ENCODE measurements at places on chromosomes 16 and 17. TPM values are rescaled to one million over a fixed set of nuclear protein-coding genes. Genes with fewer than 3 reads are reported as not detected.

DNA sequence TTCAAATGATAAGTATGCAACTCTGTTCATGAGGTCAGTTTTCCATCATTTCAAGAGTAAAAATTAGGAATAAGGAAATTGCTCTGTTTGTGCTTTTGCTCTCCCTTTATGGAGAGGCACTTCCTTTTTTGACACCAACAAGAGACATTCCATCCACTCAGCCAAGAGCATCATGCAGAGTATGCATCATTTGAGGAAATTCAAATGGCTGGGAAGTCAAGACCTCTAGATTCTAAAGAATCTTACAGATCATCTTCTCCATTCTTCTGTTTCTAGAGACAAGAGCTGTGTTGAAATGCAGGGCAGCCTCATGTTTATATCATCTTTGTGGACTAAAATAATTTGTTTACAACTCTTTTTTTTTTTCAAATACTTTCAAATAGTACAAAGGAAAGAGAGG is 669.4 kb downstream of the CDH11 start:
- no peak overlapping the region for H3K4me3 ChIP-seq
- H3K27me3 ChIP-seq: no peaks in the 10 kb centered on the region
- H3K27ac ChIP-seq: no peak overlapping the region
- peaks cover 59% of the 10 kb centered on the region for H3K4me1 ChIP-seq

- peaks cover 7% of the 10 kb centered on the region for H3K4me1 ChIP-seq
- H3K36me3 ChIP-seq: peaks cover 9% of the 10 kb centered on the region
- DNase-seq: no peak
These were observed 62.3 kb downstream of the PHKB start for GRCh38 chr16:47523342-47524006.

DNA sequence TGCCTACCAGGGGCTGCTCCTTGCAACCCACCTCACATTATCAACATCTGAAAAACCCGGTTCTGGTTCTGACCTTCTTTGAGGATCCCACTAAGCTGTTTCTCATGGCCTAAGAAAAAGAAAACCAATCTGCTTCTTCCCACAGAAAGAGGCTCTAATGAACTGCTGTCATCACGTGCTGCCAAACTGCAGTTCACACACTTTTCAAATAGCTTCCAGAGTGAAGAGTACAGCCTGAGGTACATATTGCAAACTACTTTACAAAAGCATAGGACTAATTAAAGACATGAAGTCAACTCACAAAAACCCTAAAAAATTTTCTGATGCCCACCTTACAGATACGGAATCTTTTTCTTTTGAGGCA is 36.7 kb downstream of the SMG6 start:
- H3K4me3 ChIP-seq: no peak overlapping the region
- no peak overlapping the region for H3K27ac ChIP-seq
- peaks cover 33% of the 10 kb centered on the region for H3K4me1 ChIP-seq
- H3K36me3 ChIP-seq: peaks cover 12% of the 10 kb centered on the region
- no peaks in the 10 kb centered on the region for H3K27me3 ChIP-seq
- DNase-seq: no peak

DNA sequence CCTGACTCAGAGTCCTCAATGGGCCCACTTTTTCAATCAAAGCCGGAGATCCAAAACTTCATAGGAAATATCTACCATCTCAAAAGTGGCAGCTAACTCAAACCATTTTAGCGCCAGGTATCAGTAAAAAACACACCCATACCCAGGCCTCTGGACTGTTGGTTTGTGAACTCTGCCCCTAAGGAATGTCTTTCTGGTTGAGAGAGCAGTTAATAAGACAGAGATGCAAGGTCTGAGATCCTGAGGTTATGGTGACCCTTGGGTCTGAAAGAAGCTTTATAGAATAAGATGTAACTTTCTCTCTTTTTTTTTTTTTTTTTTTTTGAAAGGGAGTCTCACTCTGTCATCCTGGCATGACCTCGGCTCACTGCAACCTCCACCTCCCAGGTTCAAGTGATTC is 350.5 kb downstream of the SOX9 start:
- peaks cover 1% of the 10 kb centered on the region for H3K27me3 ChIP-seq
- H3K27ac ChIP-seq: no peak overlapping the region
- H3K4me1 ChIP-seq: peaks cover 5% of the 10 kb centered on the region

- H3K4me3 ChIP-seq: no peak overlapping the region
- no peak overlapping the region for H3K27ac ChIP-seq
- no peaks in the 10 kb centered on the region for H3K4me1 ChIP-seq
- H3K27me3 ChIP-seq: no peaks in the 10 kb centered on the region
- DNase-seq: no peak
These were observed 177.2 kb downstream of the CDH8 start for GRCh38 chr16:61858988-61859387.

GRCh38 chr17:50114849-50115357 is 15.1 kb downstream of the SAMD14 start:
- H3K27me3 ChIP-seq: peaks cover 14% of the 10 kb centered on the region
- peaks cover 6% of the 10 kb centered on the region for H3K4me1 ChIP-seq
- H3K4me3 ChIP-seq: no peak overlapping the region
- H3K27ac ChIP-seq: no peak overlapping the region

DNA sequence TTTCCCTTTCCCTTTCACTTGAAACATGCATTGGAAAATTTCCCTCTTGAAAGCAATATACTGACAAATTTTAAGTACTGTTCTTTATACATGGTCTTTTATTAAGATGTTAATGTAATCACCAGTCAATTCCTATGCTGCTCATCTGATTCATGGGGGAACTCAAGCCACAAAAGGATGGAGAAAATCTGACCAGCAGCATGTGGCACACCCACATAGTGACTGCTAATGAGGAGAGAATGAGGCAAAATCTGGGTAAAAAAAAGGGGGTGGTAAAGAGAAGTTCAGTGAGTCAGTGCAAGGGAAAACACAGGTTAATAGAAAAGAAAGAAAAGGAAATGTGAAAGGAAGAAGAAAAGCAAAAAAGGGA is 11.3 kb downstream of the RFFL start:
- H3K36me3 ChIP-seq: no peaks in the 10 kb centered on the region
- H3K4me1 ChIP-seq: peaks cover 31% of the 10 kb centered on the region
- peak overlapping the region; percentile 65 for H3K27ac ChIP-seq
- peaks cover 2% of the 10 kb centered on the region for H3K27me3 ChIP-seq

DNA sequence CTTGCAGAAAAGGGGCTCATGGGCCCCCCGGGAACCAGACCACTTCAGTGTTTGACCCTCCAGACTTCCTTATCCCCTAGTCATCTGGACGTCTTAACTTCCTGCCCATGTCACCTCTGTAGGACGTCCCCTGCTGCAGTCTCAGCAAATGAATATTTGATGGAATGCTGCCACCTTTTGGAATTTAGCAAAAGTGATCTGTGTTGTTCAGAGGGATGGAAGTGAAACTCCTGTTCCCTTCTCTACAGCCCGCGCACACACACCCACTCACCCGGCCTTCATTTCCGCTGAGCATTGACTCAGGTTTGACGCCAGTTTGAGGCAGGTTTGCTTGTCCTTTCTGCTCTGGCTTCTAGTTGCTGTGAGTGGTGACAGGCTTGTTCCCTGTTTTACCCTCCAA is 507.2 kb upstream of the EEF2KMT start:
- H3K4me3 ChIP-seq: no peak overlapping the region
- H3K27me3 ChIP-seq: no peaks in the 10 kb centered on the region
- H3K27ac ChIP-seq: no peak overlapping the region
- H3K36me3 ChIP-seq: no peaks in the 10 kb centered on the region
- no peaks in the 10 kb centered on the region for H3K4me1 ChIP-seq

DNA sequence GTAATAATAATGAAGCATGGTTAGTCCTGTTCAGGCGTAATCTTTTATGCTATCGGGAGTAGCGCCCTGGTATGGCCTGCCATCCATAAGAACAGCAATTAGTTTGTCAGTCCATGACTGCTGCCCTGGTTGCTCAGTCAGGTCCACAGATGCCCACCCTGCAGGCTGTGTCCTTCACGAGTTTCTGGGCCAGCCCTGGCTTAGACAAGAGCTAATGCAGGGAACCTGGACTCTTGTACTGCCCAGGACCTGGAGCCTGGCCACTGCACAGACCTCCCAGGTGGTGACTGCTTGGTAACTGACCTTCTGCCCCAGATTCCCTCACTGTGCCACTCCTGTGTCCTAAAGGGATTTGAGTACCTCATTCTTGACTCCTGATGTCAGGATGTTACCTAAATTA is 161.1 kb upstream of the NOG start:
- no peak overlapping the region for H3K27ac ChIP-seq
- no peak for DNase-seq
- peaks cover 19% of the 10 kb centered on the region for H3K4me1 ChIP-seq
- H3K27me3 ChIP-seq: no peaks in the 10 kb centered on the region
- H3K4me3 ChIP-seq: no peak overlapping the region

Gene GCGR
- total RNA-seq: not detected

Gene APOH
- not detected for total RNA-seq

Gene TEKT3
- total RNA-seq: not detected

Gene TMEM107
- 16.2 TPM for total RNA-seq

Gene MPP3
- 5.8 TPM for total RNA-seq

Gene CDRT15
- not detected for total RNA-seq

Gene PPP1R9B
- 75.0 TPM for total RNA-seq

Gene C17orf67
- 2.1 TPM for total RNA-seq

Gene TMEM204
- 16.0 TPM for total RNA-seq

Gene IRX5
- 4.8 TPM for total RNA-seq

All from HFFc6 (cell line).